Fibroblast of mammary gland (primary cell): ENCODE measurements at places on chromosomes 4 and X.

DNA sequence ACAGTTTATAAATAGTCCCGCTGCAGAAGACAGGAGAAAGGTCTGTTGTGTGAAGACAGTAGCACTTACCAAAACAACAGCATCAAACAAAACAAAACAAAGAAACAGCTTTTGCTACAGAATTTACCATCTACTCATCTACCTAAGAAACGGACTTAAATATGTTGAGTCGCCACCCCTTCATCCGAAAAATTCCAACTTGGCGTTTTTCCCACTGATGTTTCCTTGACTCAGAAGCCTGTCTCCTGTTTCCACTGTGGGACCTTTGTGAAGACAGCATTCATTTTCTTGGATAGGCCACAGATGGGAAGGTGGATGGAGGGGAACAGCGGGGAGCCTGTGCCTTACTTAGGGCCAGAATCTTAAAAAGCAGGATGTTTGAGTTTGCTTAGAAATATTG, 1.3 kb upstream of the ITM2A start:
- peak; percentile 0 for DNase-seq

GRCh38 chrX:87697409-87697808, 179.8 kb downstream of the KLHL4 start:
- no peak for DNase-seq

DNA sequence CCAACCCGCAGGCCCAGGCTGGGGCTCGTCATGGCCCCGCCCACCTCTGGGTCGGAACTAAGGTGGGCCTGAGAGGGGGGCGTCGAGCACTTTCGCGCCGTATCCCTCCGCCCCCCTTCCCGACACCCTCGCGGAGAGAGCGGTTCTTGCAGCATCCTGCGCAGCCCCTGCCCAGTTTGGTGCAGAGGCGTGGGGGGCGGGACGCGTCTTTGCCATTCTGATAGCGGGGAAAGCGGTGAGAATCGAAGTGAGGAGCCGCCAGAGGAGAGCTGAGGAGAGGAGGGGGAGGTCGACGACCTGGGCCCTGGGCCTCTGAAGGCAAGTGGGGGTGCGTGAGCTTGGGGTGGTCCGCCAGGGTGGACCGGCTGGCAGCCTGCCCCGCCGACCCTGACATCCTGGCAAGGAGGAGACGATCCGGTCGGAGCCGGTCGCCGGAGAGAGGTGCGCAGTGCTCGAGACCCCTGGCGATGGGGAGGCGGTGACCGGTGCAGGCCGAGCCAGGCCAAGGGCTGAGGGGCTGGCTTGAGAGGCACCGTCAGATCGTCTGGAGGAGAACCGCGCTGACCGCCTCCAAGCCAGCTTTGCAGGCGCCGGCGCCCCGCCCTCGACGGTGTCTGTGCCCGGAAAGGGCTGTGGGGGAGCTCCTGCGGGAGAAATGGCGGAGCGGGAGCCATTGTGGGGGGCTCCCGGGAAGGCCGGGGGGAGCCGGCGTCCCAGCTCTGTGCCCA, 25.5 kb downstream of the GPRASP3 start:
- DNase-seq, result peak; percentile 10

- no peak for DNase-seq
Observed at GRCh38 chrX:124215786-124216185, 116.7 kb upstream of the TEX13D start.

- DNase-seq, result no peak
Observed at GRCh38 chr4:165751882-165752281, 121.2 kb upstream of the TLL1 start.

DNA sequence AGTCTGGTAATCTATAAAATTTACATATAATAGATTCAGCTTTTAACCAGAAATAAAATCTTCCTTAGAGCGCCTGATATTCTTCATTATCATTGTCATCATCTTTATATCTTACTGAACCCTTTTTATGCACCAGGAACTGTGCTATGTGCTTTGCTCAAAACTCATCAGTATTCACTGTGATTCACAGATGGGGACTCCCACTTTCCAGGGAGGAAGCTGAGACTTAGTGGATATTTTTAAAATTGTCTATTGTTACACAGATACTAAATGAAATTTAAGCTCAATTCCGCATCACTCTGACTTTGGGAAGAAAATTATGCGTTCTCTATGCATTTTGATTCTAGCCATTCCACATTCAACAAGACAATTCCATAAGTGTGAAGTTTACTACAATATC, 34.8 kb upstream of the SULT1E1 start:
- DNase-seq, result no peak

DNA sequence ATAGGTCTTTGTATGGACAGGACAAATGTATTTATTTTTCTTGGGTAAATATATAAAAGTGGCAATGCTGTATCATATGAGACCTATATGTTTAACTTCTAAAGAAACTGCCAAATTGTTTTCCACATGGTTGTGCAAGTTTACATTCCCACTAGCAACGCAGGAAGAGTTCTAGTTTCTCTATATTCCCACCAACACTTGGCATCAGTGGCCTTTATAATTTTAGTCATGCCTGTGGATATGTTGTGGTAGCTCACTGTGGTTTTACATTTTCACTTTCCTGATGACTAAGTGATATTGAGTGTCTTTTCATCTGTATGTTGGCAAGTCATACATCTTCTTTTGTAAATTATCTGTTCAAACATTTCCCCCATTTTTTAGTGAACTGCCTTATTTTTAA, 126.0 kb downstream of the EMCN start:
- DNase-seq, result peak; percentile 69

DNA sequence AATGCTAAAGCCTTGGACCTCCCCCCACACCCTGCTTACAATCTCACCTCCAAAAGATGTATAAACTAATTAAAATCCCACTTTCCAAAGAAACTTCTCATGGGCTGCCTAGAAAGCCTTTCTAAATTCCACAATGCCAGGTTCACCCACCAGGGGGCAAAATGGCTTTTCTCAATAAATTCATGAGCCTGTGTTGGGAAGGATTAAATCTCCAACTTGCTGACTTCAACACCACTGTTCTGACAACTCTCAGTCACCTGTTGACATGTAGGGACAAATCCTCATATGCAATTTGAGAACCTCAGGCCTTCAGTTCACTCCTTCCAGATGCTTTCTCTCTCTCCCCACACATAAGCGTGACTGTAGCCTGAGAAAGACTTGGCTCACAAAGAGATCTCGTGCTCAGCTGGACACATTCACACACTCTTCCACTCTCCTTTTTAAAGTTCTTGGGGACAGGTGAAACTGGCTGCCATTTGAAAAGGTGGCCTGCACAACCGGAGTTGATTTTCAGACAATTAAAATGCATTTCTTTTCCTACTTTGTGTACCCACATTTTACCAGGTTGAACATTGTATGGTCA, 88.6 kb upstream of the PRPS2 start:
- peak; percentile 3 for DNase-seq

- DNase-seq, result no peak
Observed at GRCh38 chr4:148757171-148757570, 315.0 kb upstream of the NR3C2 start.

GRCh38 chr4:6402566-6403399, 69.6 kb downstream of the PPP2R2C start:
- no peak for DNase-seq

- DNase-seq, result peak; percentile 73
Observed at GRCh38 chr4:82905205-82905604, 4.7 kb downstream of the THAP9 start.

- DNase-seq, result peak; percentile 58
Observed at GRCh38 chr4:38782452-38783108, at the start of gene TLR10. TLR10 (minus strand) TSS chr4:38782990; CDS start chr4:38775590, 7,400 bp downstream.

DNA sequence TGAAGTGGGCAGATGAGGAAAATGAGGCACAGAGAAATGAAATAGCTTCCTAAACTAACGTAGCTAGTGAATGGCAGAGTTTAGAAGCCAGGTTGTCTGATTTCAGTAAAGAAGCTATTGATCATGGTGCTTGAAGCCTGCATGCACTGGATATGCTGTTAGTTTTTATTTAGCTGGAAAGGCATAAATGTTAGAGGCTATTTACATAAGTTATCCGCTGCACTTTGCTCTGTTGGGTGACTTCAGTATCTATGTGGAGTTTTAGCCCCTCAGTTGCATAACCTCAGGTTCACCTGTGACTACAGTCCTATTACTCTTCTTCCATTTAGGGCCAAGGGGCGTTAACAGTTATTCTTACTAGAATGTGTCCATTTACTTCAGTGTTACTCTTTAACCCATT, 522.4 kb upstream of the RPS6KA3 start:
- no peak for DNase-seq

DNA sequence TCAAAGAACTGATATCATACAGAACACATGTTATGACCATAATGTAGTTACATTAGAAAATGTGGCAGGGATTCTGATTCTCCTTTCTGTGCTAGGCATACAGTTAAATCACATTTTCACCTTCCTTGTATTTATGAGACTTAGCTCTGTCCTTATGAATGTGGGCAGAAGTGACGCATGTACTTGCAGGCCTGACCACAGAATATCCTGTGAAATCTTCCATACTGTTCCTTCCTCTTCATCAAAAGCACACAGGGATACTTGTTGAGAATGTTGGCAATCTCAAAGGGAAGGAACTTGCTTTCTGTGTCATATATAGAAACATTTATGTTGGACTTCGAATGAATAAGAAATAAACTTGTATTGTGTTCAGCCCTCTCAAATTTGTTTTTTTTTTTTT, 17.2 kb upstream of the MYOZ2 start:
- peak; percentile 90 for DNase-seq

DNA sequence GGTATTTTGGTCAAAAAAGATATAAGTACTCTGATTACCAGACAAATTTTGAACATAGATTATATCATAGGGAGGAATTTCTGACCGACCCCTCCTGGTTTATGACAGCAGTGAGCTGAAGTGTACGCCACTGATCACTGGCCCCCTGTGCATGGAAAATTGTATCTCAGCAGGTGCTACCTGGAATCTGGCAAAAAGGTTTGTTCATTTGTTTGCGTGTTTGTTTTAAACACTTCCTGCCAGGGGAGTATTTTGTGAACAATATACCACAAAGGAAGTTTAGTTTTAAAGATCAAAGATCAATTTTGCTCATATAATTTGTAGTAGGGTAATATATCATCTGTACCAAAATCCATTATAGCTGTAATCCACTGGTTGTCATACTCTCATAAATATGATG, 219.7 kb upstream of the TENM3 start:
- DNase-seq, result no peak

GRCh38 chrX:53073115-53073586, 9.0 kb upstream of the TSPYL2 start:
- no peak for DNase-seq

DNA sequence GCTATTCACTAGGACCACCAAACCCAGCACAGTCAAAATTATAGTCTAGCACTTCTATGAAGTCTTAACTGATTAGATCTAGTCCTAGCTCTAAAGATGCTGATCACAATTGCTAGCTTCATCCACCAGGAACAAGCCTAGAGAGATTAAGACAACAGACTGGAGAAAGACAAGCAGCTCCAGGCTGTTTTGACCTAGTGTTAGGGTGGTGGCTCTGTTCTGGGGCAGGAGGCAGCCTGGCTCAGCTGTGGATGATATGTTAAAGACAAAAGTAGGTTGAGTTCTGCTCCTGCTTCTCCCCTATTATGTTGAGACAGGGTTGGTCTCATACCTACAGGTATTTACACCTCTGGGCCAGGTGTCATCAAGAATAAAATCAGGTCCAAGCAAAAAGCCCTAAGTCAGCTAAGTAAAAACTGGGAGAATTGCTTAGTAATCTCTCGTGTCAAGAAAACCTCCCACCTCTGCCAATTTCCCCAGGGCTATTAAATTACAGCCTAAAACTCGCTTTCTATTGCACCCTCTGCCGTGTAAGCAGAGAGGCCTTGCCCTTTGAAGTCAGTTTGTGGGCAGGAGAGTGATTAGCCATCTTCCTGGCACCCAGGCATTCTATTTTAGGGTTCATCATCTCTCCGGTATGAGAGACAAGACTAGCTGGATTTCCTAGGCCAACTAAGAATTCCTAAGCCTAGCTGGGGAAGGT, 39.9 kb downstream of the RAB40AL start:
- peak; percentile 18 for DNase-seq

DNA sequence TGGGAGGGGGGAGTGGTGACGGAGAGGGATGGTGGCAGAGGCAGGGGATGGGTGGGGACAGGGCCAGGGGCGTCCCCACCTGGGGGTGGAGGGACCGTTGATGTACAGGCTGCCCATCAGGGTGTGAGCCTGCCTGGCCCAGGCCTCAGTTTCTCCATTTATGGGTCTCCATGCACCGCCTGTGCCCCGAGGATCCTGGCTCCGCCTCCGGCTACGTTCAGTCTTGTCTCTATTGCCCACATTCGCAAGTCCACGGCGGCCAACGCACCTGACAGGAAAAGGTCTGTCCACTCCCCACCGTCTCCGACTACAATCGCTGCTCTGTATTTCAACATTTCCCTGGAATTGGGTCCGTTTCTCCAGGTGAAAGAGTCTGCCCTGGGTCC, 96.3 kb upstream of the NKX1-1 start:
- DNase-seq, result no peak

DNA sequence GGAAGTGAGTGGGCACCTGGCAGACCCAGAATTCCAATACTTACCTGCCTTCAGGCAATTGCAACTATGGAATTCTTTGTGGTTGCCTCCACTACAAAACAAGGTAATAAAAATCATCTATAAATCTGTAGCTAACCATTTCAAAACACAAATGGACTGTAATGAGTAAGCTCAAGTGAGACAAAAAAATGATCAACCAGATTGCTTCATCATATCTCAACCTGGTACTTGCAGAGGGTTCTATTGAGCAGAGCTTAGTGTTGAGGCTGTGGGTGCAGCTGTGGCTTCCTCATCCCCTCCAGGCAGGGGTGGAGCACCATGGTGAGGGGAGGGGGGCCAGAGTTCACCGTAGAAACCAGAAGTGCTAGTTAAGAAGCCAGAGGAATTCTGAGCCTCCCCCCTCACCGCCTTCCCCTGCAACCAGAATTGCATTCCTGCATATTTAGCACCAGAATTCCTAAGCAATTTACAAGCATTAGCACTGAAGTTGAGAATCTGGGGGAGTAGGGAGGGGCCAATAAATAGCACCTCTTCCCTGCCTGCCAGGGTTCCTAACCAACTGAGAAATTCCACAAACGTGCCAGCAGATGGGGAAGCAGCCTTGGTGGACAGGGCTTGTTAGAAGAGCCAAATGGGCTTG, 11.5 kb downstream of the CTAG1A start:
- DNase-seq, result no peak

DNA sequence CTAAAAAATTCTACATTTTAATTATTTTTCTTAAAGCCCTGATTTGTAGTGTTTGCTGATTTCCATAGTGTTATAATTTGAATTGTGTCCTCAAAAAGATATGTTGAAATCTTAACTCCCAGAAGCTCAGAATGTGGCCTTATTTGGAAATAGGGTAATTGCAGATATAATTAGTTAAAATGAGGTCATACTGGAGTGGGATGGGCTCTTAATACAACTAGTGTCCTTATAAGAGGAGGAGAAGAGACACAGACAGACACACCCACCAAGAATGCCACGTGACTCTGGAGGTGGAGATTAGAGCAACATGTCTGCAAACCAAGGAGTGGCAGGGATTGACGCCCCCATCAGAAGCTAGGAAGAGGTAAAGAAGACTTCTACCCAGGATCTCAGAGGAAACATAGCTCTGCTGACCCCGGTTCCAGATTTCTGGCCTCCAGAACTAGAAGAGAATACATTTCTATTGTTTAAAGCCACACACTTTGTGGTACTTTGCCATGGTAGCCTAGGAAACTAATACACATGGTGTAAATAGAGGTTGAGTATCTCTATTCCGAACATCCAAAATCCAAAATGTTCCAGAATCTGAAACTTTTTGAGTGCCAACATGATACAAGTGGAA, 70.5 kb upstream of the IRF2 start:
- peak; percentile 29 for DNase-seq

- peak; percentile 10 for DNase-seq
Observed at GRCh38 chrX:22689290-22689689, 310.5 kb upstream of the DDX53 start.
